Ovary (tissue), 10 donors: ENCODE measurements at places on chromosomes 6 and 20. TPM values are rescaled to one million over a fixed set of nuclear protein-coding genes. Genes with fewer than 3 reads are reported as not detected.

Gene KCNG1
- 0.15 TPM for total RNA-seq

Gene RIMS4
- total RNA-seq = 2.1 TPM

Gene MUC21
- total RNA-seq = not detected

DNA sequence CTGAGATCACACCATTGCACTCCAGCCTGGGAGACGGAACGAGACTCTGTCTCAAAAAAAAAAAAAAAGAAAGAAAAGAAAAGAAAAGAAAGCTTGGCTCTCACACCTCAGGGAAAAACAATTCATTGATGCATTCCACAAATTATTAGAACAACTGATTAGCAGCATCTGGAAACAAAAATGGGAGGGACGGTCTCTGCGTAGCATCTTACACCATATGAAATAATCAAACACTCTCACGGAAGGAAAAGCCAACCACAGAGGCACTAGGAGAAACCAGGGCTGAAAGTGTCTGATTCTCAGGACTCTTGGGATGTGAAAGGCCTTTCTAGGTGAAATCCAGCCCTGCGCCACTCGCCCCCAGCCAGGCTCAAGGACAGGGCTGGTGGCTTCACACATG, 2.3 kb upstream of the HELZ2 start:
- peaks cover 5% of the 10 kb centered on the region for H3K4me1 ChIP-seq
- no peaks in the 10 kb centered on the region for H3K27me3 ChIP-seq
- no peak overlapping the region for H3K27ac ChIP-seq
- DNase-seq = no peak

DNA sequence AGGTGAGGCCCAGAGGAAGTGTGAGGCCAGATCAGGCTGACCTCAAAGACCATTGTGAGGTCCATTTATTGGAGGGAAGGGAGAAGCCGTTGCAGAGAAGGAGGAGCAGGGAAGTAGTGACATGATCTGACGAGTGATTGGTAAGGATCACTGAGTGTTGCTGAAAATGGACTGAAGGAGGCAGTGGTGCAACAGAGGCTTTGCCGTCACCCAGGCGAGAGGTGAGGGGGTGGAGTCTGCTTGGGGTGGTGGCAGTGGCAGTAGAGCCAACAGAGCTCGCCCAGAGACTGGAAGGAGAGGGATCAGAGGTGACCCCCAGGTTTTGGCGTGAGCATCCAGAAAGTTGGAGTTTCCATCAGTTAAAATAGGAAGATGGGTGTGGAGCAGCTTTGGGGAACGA, 67.9 kb upstream of the CLDN20 start:
- no peaks in the 10 kb centered on the region for H3K27me3 ChIP-seq
- no peak overlapping the region for H3K27ac ChIP-seq
- H3K36me3 ChIP-seq = no peaks in the 10 kb centered on the region
- DNase-seq = no peak

GRCh38 chr20:38034108-38034649, 633 bp downstream of the RPRD1B start:
- no peak for DNase-seq
- H3K36me3 ChIP-seq = no peaks in the 10 kb centered on the region
- H3K27ac ChIP-seq = peak overlapping the region; percentile 82

DNA sequence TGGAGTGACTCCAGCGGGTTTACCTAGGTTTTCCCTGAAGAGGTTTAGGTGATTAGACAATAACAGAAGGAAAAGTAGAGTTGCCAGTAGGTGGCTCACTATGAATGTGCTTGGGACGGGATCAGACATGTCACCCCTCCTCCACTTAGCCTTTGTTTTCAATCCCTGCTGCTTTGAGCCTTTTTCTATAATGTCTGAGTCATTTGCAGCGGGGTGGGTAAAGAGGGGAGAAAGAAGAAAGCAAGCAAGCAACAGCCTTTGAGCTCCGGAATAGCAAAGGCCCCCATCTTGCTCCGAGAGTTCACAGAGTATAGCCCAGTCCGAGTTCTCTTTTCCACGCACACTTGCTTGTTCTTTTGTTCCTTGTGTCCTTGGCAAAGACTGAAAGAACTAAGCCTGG, 129.1 kb downstream of the PACRG start:
- no peaks in the 10 kb centered on the region for H3K4me1 ChIP-seq
- no peak overlapping the region for H3K4me3 ChIP-seq
- H3K27ac ChIP-seq = no peak overlapping the region
- H3K36me3 ChIP-seq = no peaks in the 10 kb centered on the region

DNA sequence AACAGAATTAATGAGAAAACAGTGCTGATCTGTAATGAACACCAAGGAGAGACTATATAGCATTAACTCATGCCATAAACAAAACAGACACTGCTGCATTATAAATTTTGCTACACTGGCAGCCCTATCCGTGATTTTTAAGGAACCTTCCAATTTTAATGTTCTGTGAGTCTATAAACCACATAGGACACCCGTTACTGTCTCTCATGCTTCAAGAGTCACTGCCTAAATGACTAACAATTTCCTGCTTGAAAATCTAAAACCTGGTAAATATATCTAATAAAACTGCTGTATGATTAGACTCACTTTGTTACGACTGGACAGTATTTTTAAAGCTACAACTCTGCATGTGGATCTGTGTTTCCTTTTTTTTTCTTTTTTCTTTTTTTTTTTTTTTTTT, 8.7 kb downstream of the CHD6 start:
- no peak overlapping the region for H3K4me3 ChIP-seq
- H3K4me1 ChIP-seq = peaks cover 5% of the 10 kb centered on the region
- no peak for DNase-seq
- H3K36me3 ChIP-seq = no peaks in the 10 kb centered on the region
- H3K27ac ChIP-seq = no peak overlapping the region

GRCh38 chr6:98547634-98548033, 286.7 kb upstream of the POU3F2 start:
- no peak for DNase-seq
- no peaks in the 10 kb centered on the region for H3K36me3 ChIP-seq
- no peak overlapping the region for H3K4me3 ChIP-seq
- no peaks in the 10 kb centered on the region for H3K27me3 ChIP-seq
- H3K27ac ChIP-seq = no peak overlapping the region

DNA sequence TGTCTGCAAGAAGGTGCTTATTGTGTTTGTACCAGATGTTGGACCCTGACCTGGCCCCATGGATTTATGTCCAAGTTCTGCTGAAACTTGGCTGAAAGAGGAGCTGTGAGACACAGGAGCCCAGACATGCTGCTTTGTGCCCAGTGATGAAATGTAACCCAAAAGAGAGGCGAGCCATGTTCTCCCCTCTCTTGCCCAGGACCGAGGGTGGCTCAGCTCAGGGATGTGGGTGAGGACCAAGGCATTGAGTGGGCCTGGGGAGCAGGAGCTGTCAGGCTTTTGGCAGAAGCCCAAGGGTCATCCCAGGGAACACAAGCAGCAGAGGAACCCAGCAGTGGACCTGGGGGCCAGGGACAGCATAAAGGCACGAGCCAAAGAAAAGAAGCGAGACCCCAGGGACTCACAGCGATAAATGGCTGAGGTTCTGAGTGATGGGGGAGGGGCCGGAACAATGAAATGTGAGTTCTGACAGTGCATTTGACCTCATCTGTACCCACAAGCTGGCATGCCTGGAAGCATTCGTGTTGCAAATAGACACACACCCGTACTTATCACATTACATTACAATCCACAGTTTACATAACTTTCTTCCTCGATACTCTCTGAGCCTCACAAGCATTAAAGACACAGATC, 363.4 kb upstream of the JARID2 start:
- no peak for DNase-seq
- no peak overlapping the region for H3K27ac ChIP-seq
- H3K36me3 ChIP-seq = no peaks in the 10 kb centered on the region
- H3K4me3 ChIP-seq = no peak overlapping the region

DNA sequence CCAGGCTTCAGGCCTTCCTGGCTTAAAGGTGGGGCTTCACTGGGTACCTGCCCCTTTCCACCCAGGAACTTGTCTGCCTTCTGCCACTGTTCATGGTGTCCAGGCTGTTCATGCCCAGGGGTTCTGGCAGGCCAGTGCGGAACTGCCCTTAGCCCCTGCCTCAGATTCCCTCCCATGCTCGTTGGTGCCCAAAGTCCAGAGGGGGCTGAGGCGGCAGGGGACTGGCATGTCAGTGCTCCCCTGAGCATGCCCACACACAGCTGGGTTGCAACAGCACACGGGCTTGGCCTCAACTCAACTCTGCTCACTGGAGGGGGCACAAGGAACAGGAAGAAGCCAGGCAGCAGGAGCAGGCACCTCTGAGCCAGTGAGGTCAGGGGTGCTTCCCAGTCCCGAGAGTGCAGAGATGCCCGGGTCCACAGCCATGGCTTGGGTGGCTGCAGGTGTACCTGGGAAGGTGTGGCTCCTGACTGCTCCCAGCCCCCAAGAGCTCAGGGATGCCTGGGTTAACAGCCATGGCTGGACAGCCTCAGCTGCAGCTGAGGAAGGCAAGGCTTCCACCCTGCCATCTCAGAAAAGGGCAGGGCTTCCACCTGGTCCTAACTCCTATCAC, 845.9 kb downstream of the EYS start:
- no peaks in the 10 kb centered on the region for H3K36me3 ChIP-seq
- no peaks in the 10 kb centered on the region for H3K4me1 ChIP-seq
- H3K4me3 ChIP-seq = no peak overlapping the region
- no peaks in the 10 kb centered on the region for H3K27me3 ChIP-seq

DNA sequence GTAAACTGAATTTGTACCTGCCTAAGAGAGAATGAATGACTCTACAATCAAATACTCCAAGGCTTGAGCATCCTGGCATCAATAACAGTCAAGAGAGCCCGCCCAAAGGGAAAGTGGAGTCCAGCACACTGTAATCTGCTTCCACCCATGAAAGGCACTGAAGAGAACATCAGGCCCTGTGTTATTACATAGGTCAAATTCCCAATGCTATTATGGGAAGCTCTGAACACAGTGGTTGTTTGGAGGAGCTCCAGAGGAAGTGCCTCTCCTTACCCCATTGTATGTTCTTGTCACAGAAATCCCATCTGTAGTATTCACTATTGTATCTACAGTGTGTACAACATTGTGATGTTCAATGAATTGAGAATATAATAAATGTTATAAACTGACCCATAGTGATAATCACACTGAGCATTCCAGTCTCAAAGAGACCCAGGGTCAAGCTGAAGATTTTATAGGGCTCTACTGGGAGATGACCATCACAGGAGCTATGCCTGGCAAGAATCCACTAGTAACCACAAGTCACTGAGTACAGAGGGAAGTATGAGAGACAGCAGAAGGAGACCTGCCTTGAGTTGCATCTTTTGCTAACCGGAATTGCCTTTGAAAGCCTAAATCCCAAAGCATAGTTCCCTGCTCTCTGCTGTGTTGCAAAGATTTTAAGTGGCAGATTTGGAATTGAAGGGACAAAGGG, 446.7 kb downstream of the GJA1 start:
- H3K27ac ChIP-seq = no peak overlapping the region
- H3K4me3 ChIP-seq = no peak overlapping the region
- H3K27me3 ChIP-seq = no peaks in the 10 kb centered on the region
- no peaks in the 10 kb centered on the region for H3K4me1 ChIP-seq
- no peak for DNase-seq

DNA sequence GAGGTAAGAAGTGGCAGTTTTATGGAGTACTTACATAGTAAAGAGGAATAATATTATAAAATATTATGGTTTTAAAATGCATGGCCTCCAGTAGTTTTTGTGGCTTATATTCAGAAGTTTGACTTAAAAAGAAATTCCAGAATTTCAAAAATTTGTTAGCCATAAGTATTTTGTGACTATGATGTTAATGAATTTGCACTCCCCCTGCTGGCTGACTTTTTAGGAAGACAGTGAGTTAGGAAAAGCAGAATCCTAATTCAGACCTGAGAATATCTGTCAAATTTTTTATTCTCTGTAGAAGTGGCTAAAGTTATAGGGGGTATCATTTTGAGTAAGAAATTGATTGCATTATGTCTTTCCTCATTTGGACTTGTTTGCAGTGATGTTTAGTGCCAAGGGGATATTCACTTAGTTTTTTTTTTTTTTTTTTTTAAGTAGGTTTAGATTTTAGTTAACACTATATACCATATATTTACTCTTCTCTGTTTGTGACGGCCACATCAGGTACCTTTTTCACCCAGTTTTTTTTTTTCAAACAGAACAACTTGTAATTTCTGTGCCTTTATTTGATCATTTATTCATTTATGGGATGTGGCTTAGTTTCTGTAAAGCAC, 40.8 kb downstream of the ZFAND3 start:
- no peak overlapping the region for H3K27ac ChIP-seq
- H3K27me3 ChIP-seq = no peaks in the 10 kb centered on the region
- DNase-seq = peak; percentile 31
- peaks cover 3% of the 10 kb centered on the region for H3K4me1 ChIP-seq

DNA sequence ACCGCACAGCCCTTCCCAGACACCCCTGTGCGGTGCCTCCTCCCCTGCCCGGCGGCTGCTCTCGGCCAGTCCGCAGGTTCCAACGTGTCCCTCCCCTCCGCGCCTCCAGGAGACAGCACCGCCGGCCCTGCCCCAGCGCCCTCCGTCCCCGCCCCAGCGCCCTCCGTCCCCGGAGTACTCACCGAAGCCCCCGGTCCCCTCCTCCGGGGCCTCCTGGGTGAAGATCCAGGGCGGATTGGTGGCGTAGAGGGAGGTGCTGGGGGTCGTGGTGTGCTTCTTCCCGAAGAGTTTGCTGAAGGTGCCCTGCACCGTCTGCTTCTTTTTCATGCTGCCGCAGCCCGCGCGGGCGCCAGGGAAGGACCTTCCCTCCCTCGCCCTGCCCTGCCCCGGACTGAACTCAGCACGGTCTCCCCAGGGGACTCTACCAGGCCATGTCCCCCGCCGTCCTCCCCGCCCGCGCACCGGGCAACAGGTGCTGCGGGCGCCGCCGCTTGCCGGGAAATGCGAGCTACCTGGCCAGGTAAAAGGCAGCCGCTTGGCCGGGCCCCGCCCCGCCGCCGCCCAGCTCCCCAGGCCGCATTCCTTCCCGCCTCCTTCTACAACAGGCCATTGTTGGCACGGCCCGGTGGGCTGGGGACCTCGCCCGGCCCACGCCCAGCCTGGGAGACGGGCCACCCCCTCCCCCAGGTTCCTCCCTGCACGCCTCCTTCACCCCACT, at the start of gene C6orf132:
TSS of gene C6orf132 (minus strand) at position 503 of the 718 bp plus-strand sequence. CDS start at position 327, 176 bp downstream.
- no peaks in the 10 kb centered on the region for H3K36me3 ChIP-seq
- no peaks in the 10 kb centered on the region for H3K27me3 ChIP-seq
- DNase-seq = peak; percentile 42
- peaks cover 5% of the 10 kb centered on the region for H3K4me1 ChIP-seq
- peak within 1 kb of the TSS; percentile 35 for H3K4me3 ChIP-seq

DNA sequence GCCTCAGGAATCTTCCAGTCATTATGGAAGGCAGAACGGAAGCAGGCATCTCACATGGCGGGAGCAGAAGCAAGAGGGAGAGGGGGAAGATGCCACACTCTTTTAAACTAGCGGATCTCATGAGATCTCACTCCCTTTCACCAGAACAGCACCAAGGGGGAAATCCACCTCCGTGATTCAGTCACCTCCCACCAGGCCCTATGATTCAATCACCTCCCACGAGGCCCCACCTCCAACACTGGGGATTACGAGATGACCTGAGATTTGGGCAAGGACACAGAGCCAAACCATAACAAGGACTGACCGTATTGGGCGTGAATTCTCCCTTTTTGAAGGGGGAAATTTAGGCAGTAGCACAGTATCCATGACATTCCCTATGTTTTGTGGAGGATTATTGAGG, 88.8 kb downstream of the TMEM170B start:
- no peaks in the 10 kb centered on the region for H3K36me3 ChIP-seq
- peaks cover 2% of the 10 kb centered on the region for H3K4me1 ChIP-seq
- no peak for DNase-seq
- no peaks in the 10 kb centered on the region for H3K27me3 ChIP-seq

- no peak for DNase-seq
- H3K36me3 ChIP-seq = no peaks in the 10 kb centered on the region
- H3K27ac ChIP-seq = no peak overlapping the region
- H3K27me3 ChIP-seq = no peaks in the 10 kb centered on the region
Observed at GRCh38 chr20:10537850-10538480, 102.9 kb downstream of the SLX4IP start.
